Activated CD8-positive, alpha-beta memory T cell treated with anti-CD3 and anti-CD28 coated beads, Interleukin-2, amount 50 U/mL, for 48 hours (primary cell): ENCODE measurements at places on chromosomes 4 and X.

GRCh38 chrX:47316276-47317025 lies 53.9 kb upstream of the ZNF157 start:
- no peak for DNase-seq

DNA sequence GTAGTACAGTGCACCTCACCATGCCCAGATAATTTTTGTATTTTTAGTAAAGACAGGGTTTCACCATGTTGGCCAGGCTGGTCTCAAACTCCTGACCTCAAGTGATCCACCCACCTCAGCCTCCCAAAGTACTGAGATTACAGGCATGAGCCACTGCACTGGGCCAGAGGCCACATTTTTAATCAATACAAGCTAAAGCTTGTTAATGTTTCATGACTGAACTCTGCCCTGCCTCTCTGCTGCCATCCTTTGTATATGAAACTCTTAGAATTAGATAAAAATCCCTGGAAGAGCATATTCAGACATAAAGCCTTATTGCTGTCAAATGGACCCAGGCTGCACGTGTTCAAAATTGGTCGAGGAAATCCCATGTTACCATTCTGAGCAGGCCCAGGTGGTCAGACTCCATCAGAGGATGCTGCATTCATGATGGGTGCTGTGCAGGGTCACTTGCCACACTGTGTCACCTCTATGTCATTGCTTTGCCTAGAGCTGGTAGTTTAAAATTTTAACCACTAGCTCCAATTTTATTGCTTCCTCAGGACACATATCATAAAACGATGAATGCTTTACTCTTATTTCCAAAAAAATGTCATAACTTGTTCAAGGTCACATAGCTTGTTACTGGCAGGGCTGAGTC lies 45.2 kb downstream of the LNX1 start:
- no peak for DNase-seq

GRCh38 chr4:104344342-104344980 lies 150.2 kb downstream of the CXXC4 start:
- DNase-seq = no peak

DNA sequence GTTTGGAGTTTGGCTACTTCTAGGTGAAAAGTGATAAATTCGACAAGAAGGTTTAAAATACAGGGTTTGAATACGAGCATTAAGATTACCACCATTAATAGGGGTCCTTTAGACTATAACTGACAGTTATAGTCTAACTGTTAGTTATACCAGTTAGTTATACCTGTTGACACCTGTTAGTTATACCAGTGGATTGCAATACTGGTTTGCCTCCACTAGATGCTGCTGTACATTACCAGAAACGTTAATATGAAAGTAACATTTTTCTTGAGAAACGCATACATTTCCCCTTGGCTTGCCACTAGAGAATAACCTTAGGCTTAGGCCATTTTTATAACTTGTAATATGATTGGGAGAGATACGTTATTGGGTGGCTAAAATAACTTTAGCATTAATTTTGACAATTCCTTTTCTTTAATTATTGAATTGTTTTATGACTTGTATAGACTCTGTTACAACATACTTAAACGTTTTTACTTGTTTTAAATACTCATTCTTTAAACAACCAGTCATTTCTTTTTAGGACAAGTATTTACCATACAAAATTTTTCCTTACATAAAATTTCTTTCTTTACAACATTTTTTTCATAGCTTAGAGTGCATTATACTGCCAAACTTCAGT lies 911.2 kb downstream of the FSTL5 start:
- DNase-seq = no peak

DNA sequence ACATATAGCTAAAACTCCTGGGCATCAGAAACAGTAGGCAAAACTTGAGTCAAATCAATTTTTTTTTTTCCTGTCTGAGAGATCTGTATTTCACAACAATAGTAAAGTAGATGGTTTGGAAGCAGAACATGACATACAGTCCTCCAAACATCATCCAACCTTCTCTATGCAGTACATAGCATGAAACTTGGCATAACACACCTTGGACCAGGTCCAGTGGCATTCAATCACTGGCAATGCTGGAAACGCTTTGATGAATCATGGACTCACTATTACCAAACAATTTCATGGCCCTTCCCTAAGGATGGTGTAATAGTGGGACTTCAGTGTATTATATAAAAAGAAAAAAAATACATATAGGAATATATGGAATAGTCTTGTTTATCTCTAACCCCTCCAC lies 154.6 kb downstream of the FMR1NB start:
- no peak for DNase-seq
